ENCODE measurements at places on chromosomes 2 and 18.

DNA sequence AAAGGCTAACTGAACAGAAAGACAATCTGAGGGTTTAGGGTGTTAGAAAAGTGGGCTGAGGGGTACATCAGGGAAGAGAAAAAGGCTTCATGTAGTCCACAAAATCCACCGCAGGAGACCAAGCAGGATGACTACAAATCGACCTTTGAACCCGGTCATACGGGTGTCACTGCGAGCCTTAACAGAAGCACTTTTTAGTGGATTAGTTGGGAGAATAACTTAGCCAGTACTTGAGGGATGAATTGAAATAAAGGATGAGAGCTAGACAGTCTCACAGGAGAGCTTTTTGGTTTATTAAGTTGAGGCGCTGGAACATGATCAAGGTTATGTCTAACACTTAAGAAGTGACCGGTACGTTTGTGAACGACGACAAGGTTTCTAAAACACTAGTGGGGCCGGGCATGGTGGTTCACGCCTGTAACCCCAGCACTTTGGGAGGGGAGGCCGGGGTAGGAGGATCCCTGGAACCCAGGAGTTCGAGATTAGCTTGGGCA lies 217.7 kb downstream of the MCFD2 start:
- peak; percentile 3 for DNase-seq

DNA sequence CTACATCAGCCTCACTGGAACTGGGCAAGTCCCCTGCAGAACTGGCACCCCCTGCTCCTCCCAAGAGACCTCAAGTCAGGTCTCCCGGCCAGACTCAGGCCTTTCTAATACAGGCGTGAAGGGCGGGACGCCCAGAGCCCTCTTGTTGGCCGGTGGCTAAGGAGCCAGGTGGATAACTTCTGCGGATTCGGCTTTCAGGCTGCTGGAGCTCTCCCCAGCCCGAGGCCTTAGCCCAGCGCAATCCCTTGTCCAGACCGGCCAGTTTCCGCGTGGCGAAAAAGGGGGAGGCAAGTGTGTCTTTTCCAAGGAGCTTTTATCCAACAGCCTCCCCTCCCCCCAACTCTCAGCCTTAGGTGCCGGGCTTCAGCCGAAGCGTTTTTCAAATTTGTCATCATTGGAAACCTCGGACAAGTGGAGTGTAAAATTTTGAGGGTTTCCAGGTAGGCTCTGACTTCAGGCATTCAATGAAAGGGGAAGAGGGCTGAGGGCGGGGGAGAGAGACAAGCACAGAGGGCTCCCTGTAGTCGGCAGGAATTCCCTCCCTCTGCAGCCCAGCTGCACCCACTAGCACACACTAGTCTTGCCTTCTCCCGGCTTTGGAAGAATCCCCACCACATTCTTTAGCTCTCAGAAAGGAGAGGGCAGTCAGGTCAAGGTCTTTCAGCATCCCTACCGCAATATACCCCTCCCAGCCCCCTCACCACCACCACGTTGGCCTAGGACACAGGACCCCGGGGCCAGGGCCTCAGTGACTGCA lies 9.5 kb upstream of the SATB2 start:
- no peak for DNase-seq

DNA sequence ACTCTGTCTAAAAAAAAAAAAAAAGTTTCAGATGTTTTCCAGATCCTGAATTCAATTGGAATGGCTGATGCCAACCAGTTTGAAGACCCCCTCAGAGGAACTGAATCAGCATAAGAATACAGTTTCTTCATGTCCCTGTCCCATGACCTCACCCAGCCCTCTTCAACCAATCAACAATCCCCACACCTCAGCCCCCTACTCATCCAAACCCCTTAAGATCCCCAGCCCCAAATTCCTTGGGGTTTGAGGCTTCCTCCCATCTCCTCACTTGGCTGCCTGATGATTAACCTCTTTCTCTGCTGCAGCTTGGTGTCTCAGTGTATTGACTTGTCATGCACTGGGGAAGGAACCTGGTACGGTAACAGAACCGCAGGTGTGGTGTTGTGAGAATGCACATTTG lies 97.6 kb upstream of the CABLES1 start:
- no peak for DNase-seq

DNA sequence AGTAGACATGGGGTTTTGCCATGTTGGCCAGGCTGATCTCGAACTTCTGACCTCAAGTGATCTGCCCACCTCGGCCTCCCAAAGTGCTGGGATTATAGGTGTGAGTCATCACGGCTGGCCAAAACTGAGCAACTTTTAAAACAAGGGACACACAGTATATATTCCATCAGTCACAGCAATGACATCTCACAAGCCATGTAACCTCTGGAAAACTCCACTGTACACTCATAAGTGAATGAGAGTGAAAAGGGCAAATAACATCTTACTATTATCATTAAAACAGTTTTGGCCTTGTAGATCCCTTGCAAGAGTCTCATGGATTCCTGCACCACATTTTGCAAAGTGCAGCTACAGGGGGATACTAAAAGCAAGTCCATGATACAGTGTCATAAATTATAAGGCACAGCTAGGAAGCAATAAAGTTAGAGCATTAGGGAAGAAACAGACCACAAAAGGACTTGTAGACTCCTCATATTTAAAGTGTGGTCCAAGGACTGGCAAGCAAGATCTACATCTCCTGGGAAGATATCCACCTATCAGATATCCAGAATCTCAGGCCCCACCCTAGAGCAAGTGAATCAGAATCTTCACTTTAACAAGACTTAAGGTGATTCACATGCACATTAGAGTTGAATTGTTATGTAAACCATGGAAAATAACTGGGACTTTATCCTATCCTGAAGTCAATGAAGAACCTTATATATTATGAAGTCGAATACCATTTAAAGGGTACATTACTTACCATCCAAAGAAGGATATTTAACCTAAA lies 5.7 kb downstream of the SMC6 start:
- DNase-seq = no peak

DNA sequence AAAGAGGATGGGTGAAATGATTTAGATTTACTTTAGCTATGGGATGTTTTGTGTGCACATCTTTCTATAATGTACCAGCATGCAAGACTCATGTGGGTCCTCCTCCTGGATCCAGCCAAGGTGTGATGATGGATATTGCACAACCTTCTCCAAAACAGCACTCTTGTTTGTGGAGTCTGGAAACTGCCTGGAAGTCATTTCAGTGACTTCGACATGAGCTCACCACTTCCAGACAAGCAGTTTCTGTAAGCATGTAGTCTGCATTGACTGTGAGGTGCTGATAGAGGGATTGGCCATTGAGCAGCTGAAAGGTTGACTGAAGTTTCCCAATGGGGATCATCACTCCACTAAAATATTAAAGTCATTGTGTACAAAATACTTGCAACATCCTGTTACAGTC lies 154.0 kb downstream of the TRIB2 start:
- no peak for DNase-seq

DNA sequence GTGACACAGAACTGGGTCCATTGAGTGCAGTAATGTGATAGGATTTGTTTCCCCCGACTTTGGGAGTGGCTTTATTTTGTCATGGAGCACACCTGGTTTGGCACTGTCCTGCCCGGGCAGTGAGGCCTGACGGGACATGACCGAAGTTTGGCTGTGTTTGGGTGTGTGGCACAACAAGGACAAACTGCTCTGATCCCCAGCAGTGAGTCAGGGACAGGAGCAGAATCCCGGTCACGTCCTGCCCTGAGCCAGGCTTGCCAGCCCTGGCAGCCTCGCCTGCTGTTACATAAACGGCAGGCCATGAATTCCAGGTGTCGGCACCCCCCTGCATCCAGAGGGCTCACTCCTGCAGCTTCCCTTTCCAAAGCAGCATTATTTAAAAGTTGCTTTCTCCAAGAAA lies 45.7 kb downstream of the IMPA2 start:
- no peak for DNase-seq

DNA sequence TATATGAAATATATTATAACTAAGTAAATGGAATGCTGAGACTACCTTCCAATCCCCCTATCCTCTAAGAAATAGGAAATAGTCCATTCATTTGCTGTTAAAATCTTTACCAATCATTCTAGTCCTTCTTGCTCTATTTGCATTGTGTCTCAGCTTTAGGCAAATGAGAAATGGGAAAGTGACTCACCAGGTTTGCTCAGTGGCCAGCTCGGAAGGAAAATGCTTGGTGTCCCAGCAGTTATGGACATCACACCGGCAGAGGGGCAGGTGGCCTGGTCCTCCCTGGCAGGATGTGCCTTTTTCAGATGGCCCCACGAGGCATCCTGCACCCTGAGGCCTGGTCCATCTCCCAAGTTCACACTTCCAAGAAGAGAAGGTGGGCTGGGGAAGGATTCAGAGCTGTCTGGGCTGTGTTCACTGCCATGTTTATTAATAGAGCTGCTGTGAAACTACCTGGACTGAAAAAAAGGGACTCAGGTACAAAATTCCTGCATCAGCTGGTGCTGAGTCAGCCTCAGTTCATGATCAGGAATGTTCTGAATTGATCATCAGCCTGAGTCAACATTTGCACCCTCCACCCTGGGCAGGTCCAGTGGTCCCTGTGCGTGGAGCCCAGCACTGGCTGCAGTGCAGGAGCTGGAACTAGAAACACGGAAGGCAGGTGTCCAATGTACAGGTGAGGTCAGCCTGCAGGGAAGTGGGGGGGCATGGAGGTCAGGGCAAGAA lies 60.1 kb upstream of the ARL4C start:
- peak; percentile 24 for DNase-seq

- DNase-seq = no peak
Observed at GRCh38 chr2:164014791-164015190, 279.0 kb upstream of the FIGN start.

DNA sequence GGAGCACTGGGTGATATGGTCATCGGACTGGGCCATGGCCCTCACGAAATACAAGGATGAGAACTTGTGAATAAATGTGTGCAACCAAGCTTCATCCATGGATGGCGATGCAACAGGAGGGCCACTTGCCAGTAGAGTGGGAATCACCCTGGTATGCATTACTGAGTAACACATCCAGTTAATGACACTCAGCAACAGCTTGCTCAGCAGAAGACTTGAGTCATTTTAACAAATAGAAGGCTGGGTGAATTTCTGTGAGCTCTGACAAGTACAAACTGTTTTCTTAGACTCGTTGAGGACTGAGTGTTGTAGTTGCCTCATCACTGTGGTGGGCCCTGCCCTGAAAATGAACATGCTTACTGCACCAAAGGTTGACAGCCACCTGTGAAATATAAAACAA lies 221.6 kb downstream of the NCKAP5 start:
- no peak for DNase-seq

GRCh38 chr18:4016391-4017049 lies 438.6 kb downstream of the DLGAP1 start:
- DNase-seq = no peak

GRCh38 chr2:1659951-1660565 lies 84.3 kb downstream of the PXDN start:
- DNase-seq = no peak

- no peak for DNase-seq
Observed at GRCh38 chr18:63106727-63107126, 212.8 kb downstream of the BCL2 start.

- DNase-seq = no peak
Observed at GRCh38 chr2:47091118-47091517, 64.0 kb downstream of the STPG4 start.

DNA sequence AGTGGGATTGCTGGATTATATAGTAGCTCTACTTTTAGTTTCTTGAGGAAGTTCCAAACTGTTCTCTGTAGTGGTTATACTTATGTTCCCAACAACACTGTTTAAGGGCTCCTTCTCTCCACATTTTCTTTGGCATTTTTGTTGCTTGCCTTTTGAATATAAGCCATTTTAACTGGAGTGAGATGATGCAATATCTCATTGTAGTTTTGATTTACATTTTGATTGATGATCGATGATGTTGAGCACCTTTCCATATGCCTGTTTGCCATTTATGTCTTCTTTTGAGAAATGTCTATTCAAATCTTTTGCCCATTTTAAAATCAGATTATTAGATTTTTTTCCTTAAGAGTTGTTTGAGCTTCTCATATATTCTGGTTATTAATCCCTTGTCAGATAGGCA lies 243.3 kb downstream of the PTGR3 start:
- no peak for DNase-seq

GRCh38 chr18:53752781-53753367 lies 471.6 kb downstream of the MBD2 start:
- DNase-seq = no peak

- peak; percentile 22 for DNase-seq
Observed at GRCh38 chr2:236045251-236046235, 122.6 kb downstream of the GBX2 start.

GRCh38 chr2:88329815-88330603 lies 122.5 kb downstream of the FOXI3 start:
- DNase-seq = peak; percentile 83

- no peak for DNase-seq
Observed at GRCh38 chr2:197079832-197080555, 153.5 kb upstream of the PGAP1 start.

GRCh38 chr2:126634273-126634861 lies 21.6 kb upstream of the GYPC start:
- peak; percentile 50 for DNase-seq

DNA sequence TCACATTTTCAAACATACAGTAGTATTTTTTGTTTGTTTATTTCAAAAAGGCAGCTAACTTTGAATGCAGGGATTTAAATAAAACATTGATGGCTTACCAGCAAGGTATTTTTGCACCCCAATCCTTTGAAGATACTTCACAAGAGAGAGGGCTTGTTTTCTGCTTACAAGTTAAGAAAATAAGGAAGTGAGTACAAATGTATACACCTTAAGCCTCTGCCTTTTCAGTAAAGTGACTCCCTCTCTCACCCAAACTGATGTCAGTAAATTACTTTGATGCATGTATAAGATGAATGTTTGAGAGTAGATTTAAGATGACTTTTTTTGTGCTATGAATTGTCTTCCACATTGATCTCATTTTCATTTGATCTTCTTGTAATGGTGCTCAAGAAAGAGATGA lies 820.0 kb downstream of the CPS1 start:
- DNase-seq = no peak

DNA sequence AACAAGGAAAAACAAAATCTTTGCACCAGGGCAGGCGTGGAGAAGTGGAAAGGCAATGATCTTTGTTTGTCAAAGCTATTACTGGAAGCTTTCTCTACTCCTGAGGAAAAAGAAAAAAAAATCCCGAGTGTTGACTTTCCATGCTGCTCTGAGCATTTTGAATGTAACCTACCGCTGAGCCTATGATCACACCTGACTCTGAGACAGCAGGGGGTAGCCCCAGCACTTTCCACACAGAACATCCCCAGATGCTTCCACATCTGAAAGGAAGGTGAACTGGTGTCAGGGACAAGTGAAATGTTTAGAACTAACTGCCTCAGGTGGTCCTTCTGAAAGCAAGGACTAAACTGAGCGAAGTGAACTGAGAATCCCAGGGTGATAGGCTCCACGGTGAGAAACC lies 1315.1 kb upstream of the DDX18 start:
- no peak for DNase-seq

GRCh38 chr2:131389657-131390056 lies 25.7 kb upstream of the RAB6D start:
- no peak for DNase-seq

Data from Calu3 (cell line).